ENCODE measurements at places on chromosomes 4 and X.

- DNase-seq = no peak
These were observed 83.8 kb downstream of the CCKAR start for GRCh38 chr4:26406346-26406975.

DNA sequence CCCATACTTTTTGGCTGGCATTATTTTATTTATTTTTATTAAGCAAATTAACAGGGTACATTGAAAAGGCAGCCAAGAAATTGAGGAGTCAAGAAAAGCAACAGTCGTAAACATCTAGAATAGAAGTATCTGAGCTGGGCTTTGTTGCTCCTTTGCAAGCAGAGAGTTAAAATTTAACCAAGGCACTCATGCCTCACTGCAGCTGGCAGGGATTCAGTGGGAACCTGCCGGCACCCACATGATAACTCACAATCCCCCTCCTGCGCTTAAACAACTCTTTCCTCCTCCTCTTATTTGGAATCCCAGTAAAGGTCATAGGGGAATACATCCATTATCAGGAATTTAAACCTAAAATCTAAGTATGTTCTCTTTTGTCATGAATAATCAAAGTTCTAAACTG is 115.5 kb downstream of the SOX3 start:
- no peak for DNase-seq

GRCh38 chrX:120308959-120309872 is 2.0 kb downstream of the TMEM255A start:
- DNase-seq = peak; percentile 52

GRCh38 chr4:54096295-54096962 is 3.5 kb upstream of the GSX2 start:
- no peak for DNase-seq

DNA sequence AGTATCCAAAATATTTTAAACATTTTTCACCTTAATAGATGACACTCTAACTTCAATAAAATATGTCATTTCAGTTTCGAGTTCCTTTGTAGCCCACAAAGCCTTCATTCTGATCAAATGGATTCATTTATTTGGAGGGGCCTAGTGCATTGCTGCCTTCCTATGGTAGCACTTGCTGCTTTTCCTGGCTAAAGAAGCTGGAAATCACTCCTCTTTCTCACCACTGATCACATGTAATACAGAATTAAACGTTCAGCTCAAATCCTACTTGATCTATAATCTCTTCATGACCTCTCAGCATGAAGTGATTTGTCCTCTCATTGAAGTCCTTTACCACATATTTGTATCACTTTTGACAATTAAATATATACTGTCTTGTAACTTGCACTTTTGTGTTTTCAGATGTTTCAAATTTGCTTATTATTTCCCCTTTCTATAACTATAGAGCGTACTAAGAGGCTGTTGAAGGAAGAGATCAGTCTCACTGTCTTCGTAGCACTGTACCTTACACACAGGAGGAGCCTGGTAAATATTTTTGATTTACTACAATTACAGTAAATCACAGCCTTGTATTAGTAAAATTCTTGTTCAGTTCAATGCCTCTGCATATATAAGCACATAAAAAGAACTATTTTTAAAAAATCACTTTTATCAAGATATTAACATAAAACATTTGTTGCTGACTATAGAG is 555 bp downstream of the CFI start:
- DNase-seq = no peak

DNA sequence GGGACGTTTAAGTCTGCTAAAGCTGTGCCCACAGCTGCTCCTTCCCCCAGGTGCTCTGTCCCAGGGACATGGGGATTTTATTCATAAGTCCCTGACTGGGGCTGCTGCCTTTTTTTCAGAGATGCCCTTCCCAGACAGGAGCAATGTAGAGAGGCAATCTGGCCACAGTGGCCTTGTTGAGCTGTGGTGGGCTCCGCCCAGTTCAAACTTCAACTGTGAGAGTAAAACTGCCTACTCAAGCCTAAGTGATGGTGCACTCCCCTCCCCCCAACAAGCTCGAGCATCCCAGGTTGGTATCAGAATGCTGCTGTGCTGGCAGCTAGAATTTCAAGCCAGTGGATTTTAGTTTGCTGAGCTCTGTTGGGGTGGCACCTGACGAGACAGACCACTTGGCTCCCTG is 1371.4 kb downstream of the ADGRL3 start:
- no peak for DNase-seq

DNA sequence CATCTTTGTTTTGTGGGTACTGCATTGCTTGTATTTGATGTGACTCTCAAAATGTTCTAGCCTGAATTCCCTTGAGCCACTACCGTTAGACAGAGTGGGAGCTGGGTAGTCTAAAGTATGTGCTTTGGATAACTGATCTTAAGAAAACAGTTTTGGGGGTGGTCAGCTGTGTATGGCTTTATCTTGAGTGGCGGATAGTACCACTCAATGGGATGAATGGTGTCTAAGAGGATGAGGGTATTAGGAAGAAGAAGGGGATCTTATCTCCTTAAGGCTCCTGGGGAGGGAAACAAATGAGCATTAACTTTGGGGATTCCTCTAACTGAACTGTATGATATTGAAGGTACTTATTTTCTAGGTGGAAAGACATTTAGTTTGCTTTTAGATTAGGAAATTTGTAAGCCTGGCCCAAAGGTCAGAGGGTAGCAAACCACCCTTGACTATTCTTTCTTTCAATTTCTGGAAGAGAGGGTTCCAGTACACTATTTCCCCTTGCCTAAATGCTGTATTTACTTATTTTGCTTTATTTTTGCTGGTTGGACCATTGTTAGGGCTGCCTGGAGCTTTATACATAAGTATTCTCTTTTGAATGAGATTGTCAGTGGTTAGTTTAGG is 11.3 kb downstream of the BMP2K start:
- no peak for DNase-seq

- no peak for DNase-seq
These were observed 159.6 kb downstream of the STIM2 start for GRCh38 chr4:27020203-27020602.

GRCh38 chr4:145619639-145619996 is 433 bp downstream of the MMAA start:
- DNase-seq = no peak

DNA sequence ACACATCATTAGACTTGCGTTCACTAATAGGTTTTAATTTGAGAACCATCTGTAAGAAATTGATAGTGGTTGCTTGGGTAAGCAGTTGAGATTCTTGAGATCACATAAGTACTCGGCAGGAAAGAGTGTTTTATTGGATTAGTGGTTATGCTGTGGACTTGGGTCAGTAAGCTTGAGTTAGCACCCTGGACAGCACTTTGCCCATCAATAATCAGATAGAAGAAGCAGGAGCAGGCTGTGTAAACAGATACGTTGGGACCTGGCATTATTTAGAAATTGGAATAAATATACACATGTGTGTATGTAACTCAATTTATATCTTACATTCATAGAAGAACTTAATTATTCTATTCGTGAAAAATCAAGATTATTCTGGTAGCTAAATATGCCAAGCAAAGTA is 357.5 kb upstream of the SMIM31 start:
- DNase-seq = no peak

GRCh38 chrX:128106630-128107029 is 54.4 kb upstream of the ACTRT1 start:
- no peak for DNase-seq

GRCh38 chrX:119970574-119970973 is 27.0 kb upstream of the NKAP start:
- no peak for DNase-seq

DNA sequence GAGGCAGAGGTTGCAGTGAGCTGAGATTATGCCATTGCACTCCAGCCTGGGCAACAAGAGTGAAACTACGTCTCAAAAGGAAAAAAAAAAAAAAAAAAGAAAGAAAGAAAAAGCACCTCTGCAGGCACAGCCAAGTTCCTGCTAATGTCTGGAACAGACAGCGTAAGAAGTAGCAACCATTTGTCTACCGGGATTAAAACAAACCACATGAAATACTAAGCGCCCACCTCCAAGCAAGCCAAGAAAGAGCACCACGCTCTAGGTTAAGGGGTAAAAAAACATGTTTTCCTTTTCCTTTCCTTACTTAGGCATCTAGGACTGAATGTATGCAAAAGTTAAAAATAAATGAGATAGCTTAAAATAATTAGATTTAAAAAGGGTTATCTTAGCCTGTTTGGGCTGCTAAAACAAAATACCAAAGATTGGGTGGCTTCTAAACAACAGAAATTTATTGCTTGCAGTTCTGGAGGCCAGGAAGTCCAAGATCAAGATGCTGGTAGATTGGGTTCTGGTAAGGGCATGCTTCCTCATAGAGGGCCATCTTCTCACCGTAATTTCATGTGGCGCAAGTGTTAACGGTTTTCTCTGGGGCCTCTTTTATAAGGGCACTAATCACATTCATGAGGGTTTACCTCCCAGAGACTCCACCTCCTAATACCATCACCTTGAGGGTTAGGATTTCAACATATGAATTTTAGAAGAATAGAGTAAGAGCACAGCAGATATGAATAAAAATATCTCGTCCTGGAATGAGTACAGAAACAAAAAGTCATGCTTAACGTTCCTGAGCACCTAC is 12.3 kb downstream of the GPC4 start:
- DNase-seq = no peak

- DNase-seq = no peak
These were observed 7.0 kb downstream of the TNIP3 start for GRCh38 chr4:121156822-121157769.

DNA sequence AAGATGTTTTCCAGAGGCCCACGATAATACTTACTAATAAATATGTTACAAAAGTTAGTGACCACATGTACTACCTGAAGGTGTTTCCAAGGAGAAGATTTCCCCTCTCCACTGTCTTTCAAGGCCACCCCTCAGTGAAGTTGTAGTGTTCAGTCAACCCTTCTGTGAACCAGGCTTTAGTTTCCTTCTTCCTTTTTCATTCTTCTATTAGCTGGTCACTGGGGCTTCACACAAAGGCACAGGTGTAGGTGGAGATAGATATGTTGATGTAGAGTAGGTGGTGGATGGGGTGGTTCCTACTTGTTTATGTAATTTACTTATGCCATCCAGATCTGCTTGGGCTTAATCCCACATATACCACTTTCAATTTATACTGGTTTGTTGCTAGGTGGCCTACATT is 43.3 kb upstream of the ADAM29 start:
- DNase-seq = no peak

DNA sequence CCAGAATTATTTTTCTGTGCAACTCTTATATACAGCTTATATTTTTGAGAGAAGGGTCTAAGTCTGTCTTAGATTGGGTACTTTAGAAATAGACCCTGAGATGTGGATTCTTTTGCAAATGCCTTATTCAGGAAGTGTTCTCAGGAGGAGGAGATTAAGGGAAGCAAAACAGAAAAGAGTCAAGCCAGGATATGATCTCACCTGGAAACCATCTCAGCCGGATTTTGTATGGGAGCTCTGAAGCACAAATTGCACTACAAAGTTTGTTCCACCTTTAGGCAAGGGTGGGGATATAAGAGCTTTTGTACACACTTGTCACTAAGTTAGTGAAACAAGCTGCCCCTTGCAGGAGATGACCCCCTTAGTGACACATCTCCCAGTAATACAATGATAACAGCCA is 121.2 kb upstream of the GRPR start:
- DNase-seq = no peak

DNA sequence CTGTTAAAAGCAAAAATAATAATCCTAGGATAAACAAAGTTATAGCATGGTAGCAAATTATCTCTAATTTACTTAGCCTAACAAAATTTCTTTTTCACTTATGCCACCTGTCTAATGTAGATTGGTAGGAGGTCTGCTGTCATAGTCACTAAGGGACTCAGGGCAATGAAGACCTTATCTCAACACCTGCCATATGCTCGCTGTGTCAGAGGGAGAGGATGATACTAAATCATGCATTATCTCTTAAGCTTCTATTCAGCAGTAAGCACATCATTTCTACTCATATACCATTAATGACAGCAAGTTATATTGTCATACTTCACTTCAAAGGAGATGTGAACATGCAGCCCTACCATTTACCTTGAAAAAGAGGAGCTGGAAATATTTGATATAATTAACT is 44.1 kb downstream of the AFM start:
- no peak for DNase-seq

GRCh38 chr4:45621971-45622370 is 501.9 kb downstream of the GABRG1 start:
- DNase-seq = no peak

DNA sequence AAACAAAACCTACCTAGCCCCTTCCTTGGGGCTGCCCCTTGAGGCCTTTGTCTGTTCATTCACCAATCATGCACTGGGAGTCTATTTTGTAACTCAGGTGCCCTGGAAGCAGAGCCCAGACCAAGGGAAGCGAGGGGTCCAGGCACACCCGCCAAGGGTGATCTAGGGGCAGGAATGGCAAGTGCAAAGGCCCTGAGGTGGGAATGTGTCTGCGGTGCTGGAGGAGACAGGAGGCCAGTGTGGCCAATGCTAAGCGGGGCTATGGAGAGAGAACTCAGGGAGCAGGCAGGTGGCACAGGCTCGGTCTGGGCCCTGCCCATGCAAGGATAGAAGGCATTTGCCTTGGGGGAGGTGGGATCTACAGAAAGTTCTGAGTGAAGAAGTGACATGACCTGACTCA is 3.5 kb upstream of the SH3BP2 start:
- no peak for DNase-seq

DNA sequence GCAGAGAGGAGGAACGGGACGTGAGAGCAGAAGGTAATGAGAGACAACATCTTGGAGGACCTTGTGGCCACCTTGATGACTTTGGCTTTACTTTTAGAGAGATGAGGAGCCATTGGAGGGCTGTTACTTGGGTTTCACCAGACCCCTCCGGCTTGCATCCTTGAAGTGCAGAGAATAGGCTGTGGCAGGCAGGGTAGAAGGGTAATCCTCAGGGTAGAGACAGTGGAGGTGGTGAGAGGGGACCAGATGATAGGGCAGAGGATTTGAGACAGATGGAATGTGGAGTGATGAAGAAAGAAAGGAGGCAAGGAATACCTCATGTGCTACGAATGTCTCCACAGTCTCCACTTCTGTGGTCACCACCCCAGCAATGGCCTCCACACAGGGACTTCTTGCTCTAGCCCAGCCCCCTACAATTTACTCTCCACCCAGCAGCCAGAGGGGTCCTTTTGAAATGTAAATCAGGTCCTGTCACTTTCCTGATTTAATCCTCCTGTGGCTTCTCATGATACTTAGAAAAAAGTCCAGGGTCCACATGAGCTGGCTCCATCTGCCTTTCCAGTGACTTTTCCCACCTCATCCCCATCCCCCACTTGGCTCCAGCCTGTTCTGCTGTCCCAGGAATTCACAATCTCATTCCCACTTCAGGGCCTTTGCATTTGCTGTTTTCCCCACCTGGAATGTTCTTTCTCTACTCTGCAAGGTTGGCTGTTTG is 115.0 kb downstream of the PJA1 start:
- no peak for DNase-seq

GRCh38 chr4:1826531-1827350 is 29.2 kb downstream of the LETM1 start:
- DNase-seq = no peak

DNA sequence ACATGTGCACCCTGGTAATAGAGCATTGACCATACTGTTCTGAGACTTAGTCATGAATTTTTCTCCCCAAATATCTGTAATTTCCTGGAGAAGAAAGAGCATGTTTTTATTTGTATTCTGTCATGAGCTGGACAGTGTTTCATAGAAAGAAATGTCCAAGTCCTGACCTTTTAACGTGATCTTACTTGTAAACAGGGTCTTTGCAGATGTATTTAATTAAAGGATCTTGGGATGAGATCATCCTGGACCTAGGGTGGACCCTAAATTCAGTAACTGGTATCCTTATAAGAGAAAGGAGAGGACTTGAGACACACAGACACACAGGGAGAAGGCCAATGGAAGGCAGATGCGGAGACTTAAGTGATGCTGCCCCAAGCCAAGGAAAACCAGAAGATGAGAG is 3.6 kb downstream of the ADGRA3 start:
- no peak for DNase-seq

GRCh38 chrX:56788717-56789122 is 59.7 kb downstream of the NBDY start:
- DNase-seq = no peak

Measured in effector memory CD4-positive, alpha-beta T cell (primary cell).